ENCODE measurements at places on chromosomes 12 and 14.

- DNase-seq, result no peak
These were observed 5.0 kb upstream of the DUSP6 start for GRCh38 chr12:89357297-89357730.

- DNase-seq, result no peak
These were observed 165.7 kb downstream of the BMP4 start for GRCh38 chr14:53790731-53791500.

DNA sequence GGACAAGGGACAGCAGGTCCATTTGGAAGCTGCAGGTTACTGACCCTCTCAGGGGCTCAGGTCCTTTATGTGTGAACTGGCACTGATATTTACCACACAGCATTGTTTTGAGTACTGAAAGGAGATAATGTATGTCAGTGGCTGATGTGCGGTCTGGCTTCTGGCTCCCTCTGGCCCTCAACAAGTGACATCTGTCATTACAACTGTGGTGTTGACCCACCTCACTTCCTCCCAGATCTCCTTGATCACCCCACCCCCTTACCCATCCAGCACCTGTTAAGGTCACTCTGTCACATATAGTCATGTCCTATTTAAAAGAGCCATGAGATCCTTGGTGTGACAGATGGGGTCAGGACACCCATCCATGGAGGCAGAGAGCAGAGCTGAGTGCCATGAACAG is 22.7 kb upstream of the PRIMA1 start:
- DNase-seq, result no peak

DNA sequence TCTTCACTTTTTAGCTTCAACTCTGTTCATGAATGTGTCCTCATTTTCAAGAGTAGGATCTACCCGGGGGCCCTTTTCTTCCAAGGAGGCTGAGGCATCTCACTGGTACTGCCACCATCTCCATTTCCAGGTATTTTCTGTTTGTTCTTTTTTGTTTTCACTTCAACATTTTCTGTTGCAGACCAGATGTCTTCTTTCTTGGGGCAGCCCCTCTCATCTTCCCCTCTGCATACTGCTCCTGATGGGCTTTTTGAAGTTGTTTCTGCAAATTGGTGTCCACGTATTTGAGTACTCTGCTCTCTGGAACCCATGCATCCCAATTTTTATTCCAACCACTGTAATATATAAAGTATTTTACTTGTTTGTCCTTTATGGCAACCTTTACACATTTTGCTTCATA is 66.5 kb downstream of the LRP6 start:
- no peak for DNase-seq

DNA sequence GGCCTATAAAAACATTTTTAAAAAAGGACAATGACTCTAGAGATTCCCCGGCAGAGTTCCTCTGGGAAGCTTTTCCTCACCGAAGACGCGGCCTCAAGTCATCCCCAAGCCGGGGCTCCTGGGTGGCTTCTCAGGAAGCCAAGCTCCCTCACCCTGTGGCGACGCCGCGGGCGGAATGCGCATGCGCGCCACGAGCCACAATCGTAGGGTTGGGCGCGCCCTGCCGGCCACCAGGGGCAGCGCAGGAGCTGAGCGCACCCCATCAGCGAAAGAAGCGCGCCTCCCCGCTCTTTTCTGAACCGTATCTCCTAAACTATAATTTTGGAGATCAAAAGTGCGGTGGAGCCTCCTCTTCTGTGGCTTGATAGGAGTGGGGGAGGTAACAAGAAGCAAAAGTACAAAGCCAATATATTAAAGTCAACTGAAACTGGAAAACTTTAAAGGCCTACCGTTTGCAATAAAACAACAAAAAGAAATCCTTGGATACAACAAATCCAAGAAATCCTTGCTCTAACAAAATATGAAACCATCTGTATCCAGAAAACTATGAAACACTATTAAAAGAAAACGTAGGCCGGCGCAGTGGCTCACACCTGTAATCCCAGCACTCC is 17.4 kb upstream of the CHFR start:
- peak; percentile 62 for DNase-seq

DNA sequence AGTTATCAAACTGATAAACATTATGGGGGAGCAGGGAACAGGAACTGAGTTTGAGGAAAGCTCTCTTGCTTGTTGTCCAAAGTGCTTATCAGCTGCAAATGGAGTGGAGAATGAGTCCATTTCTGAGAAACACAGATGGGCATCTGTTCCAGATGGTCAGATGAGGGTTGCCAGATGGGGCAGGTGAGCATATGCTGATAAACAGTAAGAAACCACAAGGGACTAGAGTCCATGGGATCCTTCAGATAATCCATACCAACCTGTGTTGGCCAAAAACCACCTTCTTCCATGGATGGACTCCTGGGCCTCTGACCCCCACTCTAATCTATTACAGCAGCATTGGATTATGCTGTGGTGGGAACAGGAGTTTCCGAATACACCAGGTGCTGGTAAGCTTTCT is 38.3 kb downstream of the GNS start:
- no peak for DNase-seq

DNA sequence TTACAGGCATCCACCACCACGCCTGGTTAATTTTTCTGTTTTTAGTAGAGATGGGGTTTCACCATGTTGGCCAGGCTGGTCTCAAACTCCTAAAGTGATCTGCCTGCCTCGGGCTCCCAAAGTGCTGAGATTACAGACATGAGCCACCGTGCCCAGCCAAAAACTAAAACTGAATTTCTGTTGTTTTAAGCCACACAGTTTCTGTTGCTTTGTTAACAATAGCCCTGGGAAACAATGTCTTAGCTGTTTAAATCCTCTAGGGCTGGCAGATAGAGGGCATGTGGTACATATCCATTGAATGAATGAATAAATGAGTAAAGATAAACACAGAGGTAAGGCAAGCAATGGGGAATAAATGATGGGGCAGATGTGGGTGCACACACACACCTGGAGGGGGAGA is 8.0 kb upstream of the EIF5 start:
- DNase-seq, result no peak
